ENCODE measurements at places on chromosomes 11 and 22.

GRCh38 chr11:130211144-130211543 lies 51.6 kb downstream of the ST14 start:
- H3K27ac ChIP-seq: no peak overlapping the region
- H3K36me3 ChIP-seq: peaks cover 4% of the 10 kb centered on the region

DNA sequence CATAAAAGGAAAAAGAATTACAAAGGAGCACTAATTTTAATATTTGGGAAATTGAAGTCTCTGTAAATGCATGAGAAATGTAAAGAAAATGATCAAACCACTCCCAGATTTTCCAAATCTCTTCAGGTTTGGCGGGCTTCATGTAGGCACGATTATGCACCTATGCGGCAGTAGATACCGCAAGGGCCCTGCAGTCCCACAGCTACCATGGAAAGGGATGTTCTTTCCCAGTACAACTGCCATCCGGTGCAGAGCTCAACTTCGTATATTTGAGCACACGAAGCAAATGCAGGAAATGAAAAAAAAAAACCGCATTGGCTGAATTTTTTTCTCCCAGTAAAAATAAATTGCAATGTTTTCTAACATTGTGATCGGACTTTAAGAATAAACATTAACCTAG lies 1.4 kb downstream of the SLC17A6 start:
- peaks cover 79% of the 10 kb centered on the region for H3K27me3 ChIP-seq
- no peak for DNase-seq
- H3K4me1 ChIP-seq: peaks cover 5% of the 10 kb centered on the region
- no peak overlapping the region for H3K27ac ChIP-seq
- H3K4me3 ChIP-seq: no peak overlapping the region
- H3K36me3 ChIP-seq: no peaks in the 10 kb centered on the region

DNA sequence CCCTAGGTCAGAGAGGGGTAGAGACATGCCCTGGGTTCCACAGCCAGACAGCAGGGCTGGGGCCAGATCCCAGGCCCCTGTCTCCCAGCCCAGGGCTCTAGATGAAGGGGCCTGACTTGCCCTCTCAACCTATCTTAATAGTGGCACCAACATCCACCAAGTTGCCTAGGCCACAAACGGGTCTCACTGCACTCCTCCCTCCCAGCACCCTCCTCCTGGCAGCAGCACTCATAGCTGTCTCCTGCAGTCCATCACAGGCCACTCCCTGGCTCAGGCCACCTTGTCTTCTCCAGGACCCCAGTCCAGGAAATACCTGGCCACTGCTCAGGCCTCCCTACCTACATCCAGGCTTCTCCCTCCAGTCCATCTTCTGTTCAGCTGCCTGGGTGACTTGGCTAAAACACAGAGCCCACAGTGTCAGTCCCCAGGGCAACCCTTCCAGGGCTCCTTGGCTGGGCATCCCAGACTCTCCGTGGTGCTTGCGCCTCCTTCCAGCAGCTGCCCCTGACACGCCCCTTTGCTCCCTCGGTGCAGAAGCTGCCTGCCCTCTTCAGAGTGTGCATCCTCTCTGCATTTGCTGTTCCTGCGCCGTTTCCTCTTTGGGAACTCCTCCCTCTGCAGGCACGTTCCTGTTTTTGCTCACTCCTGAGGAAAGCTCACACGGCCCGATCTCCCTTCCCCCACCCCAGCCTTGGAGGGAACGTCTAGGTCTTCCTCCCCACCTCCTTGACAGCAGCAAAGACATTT lies 40.5 kb downstream of the LRRC32 start:
- no peak for DNase-seq
- no peak overlapping the region for H3K4me3 ChIP-seq
- H3K27me3 ChIP-seq: no peaks in the 10 kb centered on the region
- H3K36me3 ChIP-seq: no peaks in the 10 kb centered on the region
- H3K4me1 ChIP-seq: peaks cover 5% of the 10 kb centered on the region

DNA sequence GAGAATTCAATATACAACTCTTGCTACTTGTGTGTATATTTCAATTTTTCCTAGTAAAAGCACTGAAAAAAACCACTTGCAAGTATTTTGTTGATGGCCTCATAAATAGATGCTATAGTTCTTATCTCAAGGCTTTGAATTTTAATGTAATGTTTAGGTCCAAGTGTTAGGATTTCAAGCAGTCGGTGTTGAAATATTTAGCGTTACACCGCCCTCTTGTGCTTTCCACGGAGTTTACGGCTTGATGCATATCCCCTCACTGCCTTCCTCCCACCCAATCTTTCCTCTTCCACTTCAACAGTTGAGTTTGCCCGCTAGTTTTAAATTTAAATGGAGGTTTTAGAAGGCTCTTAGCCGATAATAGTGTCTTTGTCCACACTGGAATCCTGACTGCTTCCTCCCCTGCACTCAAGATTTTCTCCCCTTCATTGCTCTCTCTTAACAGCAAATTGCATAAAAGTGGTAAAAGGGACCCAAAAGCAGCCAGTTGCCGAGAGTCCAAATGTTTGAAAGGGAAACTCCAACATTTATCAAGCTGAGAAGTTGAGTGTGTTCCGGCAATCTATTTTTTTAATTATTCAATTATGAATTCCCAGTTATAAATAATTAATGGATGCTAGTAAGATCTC lies 25.9 kb upstream of the HTATIP2 start:
- H3K4me1 ChIP-seq: no peaks in the 10 kb centered on the region
- no peak for DNase-seq
- no peak overlapping the region for H3K4me3 ChIP-seq

DNA sequence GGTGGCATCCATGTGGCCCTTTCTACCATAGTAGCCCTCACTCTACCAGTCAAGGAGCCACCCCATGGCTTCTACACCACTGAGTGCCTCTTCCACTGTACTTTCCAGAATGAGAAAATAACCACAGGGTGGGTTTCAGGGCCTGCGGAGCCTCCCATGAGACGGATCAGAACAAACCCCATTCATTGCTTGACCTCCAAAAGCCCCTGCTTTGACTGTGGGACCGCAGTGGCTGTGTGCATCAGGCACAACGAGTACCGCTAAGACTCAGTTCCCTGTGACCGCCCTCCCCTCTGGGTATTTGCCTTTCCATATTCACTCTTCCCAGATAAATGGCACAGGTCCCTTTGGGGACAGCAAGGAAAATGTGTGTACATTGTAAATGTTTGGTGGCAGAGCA lies 11.5 kb upstream of the MRGPRF start:
- no peak overlapping the region for H3K4me3 ChIP-seq
- H3K4me1 ChIP-seq: no peaks in the 10 kb centered on the region
- no peak overlapping the region for H3K27ac ChIP-seq
- H3K27me3 ChIP-seq: no peaks in the 10 kb centered on the region
- no peak for DNase-seq

DNA sequence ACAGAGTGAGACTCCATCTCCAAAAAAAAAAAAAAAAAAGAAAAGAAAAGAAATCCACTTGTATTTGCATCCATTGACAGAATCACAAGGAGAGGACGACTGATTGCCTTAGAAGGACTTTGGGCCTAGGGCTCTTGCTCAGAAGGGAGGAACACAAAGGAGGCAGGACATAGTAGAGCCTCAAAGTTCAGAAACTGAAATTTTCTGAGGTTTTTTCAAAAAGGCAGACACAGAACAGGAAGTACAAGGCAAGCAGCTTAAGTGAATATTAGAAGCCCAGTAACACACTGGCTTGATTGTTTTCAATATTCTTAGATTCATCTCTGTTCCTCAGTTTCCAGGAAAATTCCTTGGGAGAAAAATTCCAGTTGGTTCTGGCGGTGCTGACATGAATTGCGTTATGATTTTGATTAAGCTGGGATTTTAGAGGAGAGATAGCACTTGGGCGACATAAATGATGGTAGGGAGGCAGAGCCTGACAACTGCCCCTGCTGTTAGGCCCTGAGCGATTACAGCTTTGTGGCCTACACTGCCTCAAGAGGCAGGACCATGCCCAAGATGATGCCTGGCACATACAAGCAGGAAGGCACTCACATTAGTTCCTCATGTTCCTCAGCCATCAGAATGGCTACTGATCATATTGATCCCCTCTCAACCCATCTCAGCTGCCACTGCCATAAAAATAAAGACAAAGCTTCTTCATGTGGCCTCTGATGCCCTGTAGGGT lies 15.3 kb downstream of the CLPB start:
- peaks cover under 1% of the 10 kb centered on the region for H3K4me1 ChIP-seq
- H3K27me3 ChIP-seq: no peaks in the 10 kb centered on the region
- H3K4me3 ChIP-seq: no peak overlapping the region
- no peaks in the 10 kb centered on the region for H3K36me3 ChIP-seq
- DNase-seq: no peak

GRCh38 chr11:66915046-66915832 lies 42.9 kb downstream of the PC start:
- no peak for DNase-seq
- H3K27me3 ChIP-seq: no peaks in the 10 kb centered on the region
- H3K4me1 ChIP-seq: no peaks in the 10 kb centered on the region
- no peak overlapping the region for H3K27ac ChIP-seq

GRCh38 chr11:44974402-44975000 lies 23.8 kb upstream of the TP53I11 start:
- DNase-seq: no peak
- peaks cover 26% of the 10 kb centered on the region for H3K4me1 ChIP-seq
- no peaks in the 10 kb centered on the region for H3K36me3 ChIP-seq
- no peak overlapping the region for H3K27ac ChIP-seq
- H3K27me3 ChIP-seq: no peaks in the 10 kb centered on the region
- no peak overlapping the region for H3K4me3 ChIP-seq

GRCh38 chr11:34499719-34500500 lies 13.7 kb downstream of the ELF5 start:
- H3K36me3 ChIP-seq: no peaks in the 10 kb centered on the region
- no peak for DNase-seq
- H3K4me1 ChIP-seq: no peaks in the 10 kb centered on the region
- H3K4me3 ChIP-seq: no peak overlapping the region
- no peak overlapping the region for H3K27ac ChIP-seq

- no peaks in the 10 kb centered on the region for H3K36me3 ChIP-seq
- no peak overlapping the region for H3K27ac ChIP-seq
- H3K4me1 ChIP-seq: peaks cover 19% of the 10 kb centered on the region
Observed at GRCh38 chr11:3204141-3205015, 14.2 kb downstream of the MRGPRG start.
